ENCODE measurements at places on chromosomes 7 and 10.

GRCh38 chr10:2837674-2838073 lies 229.7 kb upstream of the PFKP start:
- peak; percentile 59 for DNase-seq

DNA sequence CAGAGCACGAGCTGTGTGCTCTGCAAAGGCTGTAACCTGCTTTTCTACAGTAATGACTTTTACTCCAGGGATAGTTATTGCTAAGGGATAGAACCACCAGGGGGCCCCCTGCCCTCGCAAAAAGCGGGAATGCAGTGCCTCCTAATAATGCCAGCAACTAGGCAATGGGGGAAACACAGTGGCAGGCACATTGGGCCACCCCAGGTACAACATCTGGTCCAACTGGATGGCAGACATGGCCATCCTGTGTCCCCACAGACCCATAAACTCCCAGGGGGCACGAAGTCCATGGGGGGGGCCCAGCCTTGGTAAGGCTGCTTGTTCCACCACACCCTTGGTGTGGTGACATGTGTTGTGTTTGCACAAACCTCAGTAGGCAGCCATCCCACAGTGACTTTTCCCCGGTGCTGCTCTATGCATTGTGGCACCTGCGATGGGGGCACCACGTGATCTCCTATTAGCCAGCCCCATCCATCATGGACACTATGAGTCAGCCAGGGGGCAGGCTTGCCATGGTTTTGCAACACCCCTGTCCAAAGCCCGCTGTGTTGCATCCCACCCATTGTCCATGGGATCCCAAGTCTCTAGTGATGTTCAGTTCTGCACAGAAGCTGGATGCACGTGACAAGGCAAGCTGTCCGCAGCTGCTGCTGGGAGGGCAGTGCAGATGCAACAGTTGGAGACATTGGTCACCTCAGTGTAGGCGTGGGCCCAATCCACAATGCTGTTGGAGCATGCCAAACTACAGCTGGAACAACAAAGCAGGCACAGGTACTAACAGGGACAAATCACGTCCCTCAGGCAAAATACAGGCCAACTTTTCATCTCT lies 84.0 kb downstream of the ANLN start:
- DNase-seq: peak; percentile 26

DNA sequence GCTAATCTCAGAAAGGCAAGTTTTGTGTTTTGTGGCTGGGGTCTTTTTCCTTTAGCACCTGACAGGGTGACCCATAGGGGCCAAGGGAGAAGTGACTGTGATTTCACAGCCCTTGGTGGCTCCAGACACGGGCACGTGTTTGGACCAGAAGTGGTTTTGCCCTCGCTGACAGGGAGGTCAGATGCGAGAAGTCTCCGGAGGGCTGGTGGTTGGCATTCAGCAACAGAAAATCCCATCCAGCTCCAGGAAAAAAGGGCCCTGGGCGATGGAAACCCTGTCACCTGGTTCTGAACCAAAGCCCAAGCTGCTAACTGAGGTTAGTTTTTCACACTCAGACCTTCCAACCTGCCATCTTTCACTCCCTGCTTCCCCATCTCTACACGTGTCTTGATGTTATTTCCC lies 272.9 kb downstream of the TRIL start:
- DNase-seq: no peak

GRCh38 chr10:94363251-94363565 lies 469 bp upstream of the NOC3L start:
- DNase-seq: no peak
